ENCODE measurements at places on chromosomes 1 and 21.
A peak's percentile ranks its signal among the peaks of the same experiment; 100 is the strongest.

DNA sequence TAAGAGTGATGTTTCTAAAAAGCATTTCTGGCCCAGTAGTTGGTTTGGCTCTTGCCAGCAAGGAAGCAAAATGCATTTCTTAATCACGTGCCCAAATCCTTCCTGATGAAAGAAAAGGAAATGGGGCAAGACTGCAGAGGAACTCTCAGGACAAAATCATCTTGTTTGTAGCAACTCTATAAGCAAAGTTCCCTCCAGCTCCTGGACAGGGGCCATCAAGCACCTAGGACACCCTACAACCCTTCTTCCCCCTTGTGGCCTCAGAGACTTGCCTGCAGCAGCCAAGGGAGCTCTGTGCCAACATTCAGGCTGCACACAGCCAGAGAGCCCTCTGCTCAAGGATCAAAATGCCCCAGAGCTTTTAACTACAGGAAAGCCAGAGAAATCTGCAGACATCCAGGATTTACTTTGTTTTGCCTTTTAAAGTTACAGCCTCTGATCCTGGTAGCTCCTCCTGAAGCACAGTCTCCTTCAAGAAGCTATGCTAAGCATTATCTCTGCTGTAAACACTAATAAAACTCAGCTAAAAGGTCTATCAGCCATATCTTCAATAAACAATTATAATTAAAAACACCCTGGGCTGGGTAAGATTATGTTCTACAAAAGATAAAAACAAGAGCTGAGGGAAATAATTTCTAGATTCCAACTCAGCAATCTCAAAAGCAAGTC, 105.0 kb downstream of the KIAA0319L start:
- DNase-seq = peak; percentile 90

- DNase-seq = peak; percentile 9
These were observed 41.7 kb downstream of the PRKCZ start for GRCh38 chr1:2091611-2092604.

DNA sequence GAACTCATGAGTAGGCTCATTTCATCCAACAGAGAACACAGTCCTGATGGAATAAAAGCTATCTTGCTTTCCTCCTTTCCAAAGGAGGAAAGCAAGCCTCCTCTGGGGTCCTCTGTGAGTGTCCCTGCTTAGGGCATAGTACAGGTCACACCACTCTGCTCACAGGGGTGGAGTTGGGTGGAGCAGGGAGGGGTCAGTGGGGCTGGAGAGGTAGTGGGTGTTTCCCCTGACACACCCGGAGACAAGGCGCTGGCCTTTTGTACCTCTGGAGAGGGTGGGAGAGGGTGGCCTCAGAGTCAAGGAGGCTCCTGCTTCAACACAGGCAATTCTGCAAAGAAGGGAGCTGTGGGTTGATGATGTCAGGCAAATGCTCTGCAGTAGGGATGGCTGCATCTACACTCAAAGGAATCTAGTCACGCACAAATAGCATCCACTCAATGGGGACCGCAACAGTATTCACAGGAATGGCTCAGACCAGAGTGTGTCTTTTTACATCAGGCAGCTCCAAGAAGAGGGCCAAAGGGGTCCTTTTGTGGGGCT, 58.6 kb upstream of the PLXNA2 start:
- DNase-seq = no peak

- DNase-seq = no peak
These were observed 397.9 kb upstream of the TMPRSS15 start for GRCh38 chr21:18801468-18801867.

GRCh38 chr1:167713330-167714081, 8.3 kb upstream of the MPZL1 start:
- no peak for DNase-seq

DNA sequence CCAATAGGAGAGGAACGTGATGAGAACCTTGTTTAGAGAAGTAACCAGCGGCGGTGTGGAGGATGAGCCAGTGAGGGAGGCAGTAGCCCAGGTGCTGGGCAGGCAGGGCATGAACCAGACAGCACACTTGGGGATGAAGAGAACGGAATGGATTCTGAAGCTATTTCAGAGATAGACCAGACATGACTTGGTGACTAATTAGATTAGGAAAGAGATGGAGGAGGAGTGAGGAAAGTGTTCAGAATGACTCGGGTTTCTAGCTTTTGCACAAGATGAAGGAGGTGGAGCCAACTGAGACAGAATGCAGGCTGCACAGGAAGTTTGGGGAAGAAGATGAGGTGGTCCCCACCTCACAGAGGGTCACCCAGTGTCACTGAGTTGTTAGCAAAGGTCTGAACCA, 5.1 kb downstream of the PEF1 start:
- peak; percentile 73 for DNase-seq

DNA sequence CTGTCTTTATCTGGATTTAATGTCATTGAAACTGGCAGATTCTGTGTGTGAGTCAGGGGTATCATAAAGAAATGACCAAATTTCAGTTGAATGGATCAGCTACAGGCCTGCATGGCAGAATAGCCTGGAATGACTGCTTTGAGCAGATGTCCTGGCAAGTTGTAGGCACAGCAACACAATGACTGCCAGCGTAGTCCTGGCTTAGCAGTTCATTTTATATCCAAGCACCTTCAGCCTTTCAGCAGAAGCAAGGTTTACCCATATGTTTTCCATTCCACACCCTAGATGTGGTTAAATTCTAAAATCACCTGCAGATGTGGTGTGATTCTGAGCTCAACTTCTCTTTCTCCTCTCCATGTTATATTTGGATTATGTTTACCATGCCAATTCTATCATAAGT, 22.3 kb upstream of the PTGFR start:
- DNase-seq = no peak

DNA sequence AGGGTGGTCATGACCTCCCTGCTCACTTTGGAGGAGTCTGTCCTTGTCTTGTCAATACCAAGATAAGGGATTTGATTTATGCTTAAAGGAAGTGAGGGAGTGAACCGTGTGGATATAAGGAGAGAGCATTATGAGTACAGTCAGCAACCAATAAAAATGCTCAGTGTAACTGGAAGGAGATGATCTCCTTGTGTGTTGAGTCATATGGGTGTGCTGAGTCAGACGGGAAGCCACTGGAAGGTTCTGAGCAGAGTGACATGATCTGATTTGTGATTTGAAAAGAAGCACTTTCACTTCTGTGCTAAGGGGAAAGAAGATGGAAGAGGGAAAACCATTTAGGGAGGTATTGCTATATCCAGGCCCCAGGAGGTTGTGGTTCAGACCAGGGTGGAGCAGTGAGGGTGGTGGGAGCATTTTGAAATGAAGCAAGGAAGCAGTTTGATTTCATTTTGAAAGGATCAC, 2.5 kb upstream of the BCL10 start:
- peak; percentile 90 for DNase-seq

- no peak for DNase-seq
These were observed 6.3 kb downstream of the ZMPSTE24 start for GRCh38 chr1:40264354-40264781.

GRCh38 chr1:229629261-229629660, 3.2 kb downstream of the URB2 start:
- peak; percentile 41 for DNase-seq

- DNase-seq = no peak
These were observed 487.5 kb upstream of the CHRM3 start for GRCh38 chr1:238898856-238899255.

DNA sequence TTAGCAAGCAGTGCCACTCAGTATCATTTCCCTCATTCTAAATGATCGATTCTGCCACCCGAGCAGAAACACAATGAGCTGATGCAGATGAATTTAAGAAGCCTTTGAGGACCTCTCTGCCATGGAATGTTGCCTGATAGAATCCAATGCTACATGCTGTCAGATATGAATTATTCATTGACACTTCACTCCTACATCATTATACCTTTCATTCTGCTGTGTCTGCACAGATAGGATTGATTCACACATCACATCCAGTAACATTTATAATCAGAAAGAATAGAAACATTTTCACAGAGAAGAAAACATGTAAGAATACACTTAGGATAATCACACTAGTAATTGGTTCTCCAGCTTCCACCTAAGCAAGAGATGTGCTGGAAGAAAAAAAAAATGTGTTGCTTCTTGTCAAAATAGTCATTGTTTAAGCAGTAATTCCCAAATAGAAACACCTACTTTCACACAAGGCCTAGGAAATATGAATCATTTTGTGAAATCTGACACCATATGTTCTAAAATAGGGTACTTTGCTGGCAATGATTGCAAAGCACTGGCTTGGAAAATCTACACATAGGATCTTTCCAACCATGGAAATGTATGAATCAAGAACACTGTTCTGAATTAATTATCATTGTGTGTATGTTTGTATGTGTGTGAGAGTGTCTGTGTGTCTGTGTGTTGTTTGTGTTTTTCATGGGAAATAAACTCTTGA, 110.1 kb downstream of the GRIK1 start:
- DNase-seq = peak; percentile 25

GRCh38 chr1:24319962-24320361, 805 bp downstream of the GRHL3 start:
- DNase-seq = no peak

GRCh38 chr1:96508233-96508632, 213.4 kb upstream of the PTBP2 start:
- no peak for DNase-seq

DNA sequence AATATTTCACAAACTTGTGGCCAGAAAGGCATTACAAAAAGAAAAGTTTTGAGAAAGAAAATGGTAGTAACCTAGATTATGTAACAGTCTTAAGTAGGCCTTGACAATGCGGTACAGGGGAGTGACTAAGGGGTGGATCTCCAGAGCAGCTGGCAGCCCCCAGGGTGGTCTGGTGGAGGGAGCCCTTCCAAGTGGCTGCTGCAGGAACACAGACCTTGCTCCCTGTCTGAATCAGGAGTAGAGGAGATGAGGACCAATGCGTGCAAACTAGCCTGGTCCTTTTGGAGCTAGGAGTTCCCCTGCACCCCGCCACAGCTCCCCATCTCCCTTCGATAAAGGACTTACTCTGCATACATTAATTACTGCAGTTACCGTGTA, 189.0 kb downstream of the NFIA start:
- no peak for DNase-seq

DNA sequence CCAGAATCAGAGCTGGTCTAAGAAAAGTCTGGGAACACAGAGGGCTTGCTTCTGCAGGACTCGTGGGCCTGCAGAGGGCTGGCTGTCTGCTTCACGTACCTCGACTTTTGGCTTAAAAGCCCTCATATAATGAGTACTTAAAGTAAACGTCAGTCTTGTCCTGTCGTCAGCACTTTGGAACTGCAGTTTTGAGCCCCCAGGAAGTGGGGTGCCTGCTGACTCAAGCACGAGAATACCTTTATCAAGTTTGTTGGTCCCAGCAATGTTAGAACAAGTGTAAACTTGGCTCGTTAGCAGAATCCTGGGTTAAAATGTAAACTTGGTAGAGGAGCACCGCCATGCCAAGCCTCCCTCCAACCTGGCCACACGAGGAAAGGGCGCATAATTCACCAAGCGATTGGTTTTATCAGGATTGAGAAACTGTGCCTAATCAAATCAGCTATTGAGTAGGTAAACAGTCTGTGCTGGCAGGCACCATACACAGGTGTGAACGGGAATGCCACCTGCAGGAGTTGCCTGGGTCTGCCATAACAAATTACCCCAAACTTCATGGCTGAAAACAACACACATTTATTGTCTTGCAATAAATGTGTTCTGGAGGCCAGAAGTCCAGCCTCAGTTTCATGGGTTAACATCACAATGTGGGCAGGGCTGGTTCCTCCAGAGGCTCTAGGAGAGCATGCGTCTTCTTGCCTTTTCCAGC, 45.0 kb upstream of the FHAD1 start:
- DNase-seq = no peak

GRCh38 chr21:38853421-38853919, 47.7 kb downstream of the ETS2 start:
- DNase-seq = peak; percentile 85

GRCh38 chr1:229509576-229509975, 1.4 kb upstream of the NUP133 start:
- DNase-seq = no peak

DNA sequence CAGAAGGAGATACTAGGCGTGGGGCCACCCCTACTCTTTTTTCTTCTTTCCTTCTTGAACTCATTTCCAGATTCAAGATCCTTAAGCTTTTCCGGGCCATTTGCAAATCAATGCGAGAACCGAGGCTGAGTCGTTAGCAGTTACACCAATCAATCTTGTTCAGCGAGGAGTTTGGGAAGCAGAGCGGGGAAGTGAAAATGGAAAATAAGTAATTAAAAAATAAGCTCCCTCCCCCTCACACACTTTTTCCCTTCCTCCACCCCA, 1.7 kb upstream of the NEGR1 start:
- no peak for DNase-seq

GRCh38 chr1:42173155-42173933, 8.8 kb upstream of the GUCA2A start:
- DNase-seq = peak; percentile 54

GRCh38 chr1:245933431-245934045, 573.5 kb downstream of the SMYD3 start:
- DNase-seq = peak; percentile 28

- DNase-seq = no peak
These were observed 192.6 kb upstream of the FGGY start for GRCh38 chr1:59104191-59104760.

- DNase-seq = no peak
These were observed 11.9 kb downstream of the KRTAP10-1 start for GRCh38 chr21:44527983-44528633.

GRCh38 chr1:43439781-43440180, 13.9 kb downstream of the HYI start:
- no peak for DNase-seq

GRCh38 chr1:234978397-234979295, 150.0 kb downstream of the TOMM20 start:
- DNase-seq = peak; percentile 66

GRCh38 chr1:232558954-232559353, 71.0 kb downstream of the SIPA1L2 start:
- no peak for DNase-seq

- DNase-seq = no peak
These were observed 118.8 kb downstream of the RNF220 start for GRCh38 chr1:44523593-44524591.

- DNase-seq = peak; percentile 74
These were observed 1.6 kb downstream of the CPT2 start for GRCh38 chr1:53198241-53198651.

GRCh38 chr1:230975636-230976035, 3.0 kb downstream of the TTC13 start:
- no peak for DNase-seq

DNA sequence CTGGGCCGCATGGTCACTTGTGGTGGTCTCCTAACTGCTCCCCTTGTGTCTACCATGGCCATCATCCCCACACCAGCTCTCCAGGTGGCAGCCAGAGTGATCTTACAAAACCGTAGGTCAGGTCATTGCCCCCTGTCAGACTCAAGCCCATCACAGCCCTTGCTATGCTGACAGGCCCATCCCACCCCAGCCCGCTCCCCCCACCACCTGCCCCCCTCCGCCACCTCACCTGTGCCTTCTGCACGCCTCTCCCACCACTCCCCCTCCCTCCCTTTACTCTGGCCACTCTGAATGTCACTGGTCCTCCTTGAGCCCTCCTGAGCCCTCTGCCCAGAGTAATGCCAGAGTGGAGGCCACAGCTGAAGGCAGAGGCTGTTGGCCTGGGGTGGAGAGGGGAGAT, 28.5 kb downstream of the TEX35 start:
- no peak for DNase-seq

All from fibroblast of the aortic adventitia (primary cell).